ENCODE measurements at places on chromosomes 5 and 9.

GRCh38 chr5:142845402-142845921 lies 75.3 kb downstream of the ARHGAP26 start:
- DNase-seq, result no peak

GRCh38 chr9:546235-546634 lies 295.3 kb upstream of the DMRT1 start:
- DNase-seq, result no peak

DNA sequence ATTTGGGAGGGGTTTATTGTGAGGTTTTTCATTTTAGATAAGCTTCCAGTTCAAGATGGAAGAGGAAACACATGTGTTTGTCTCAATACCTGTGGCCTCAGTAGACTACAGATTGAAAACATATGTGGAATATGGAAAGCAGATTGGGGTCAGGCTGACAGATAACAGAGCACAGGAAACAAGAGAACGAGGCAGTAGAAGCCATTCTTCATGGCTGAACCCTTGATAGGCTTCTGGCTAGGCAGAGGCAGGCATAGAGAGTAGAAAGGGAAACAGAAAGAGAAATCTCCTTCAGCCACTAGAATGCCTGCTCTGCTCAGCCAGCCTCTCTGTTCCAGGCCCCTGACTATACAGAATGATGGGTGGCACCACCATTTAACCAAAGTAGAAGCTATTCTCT lies 152.5 kb downstream of the MUSK start:
- no peak for DNase-seq

DNA sequence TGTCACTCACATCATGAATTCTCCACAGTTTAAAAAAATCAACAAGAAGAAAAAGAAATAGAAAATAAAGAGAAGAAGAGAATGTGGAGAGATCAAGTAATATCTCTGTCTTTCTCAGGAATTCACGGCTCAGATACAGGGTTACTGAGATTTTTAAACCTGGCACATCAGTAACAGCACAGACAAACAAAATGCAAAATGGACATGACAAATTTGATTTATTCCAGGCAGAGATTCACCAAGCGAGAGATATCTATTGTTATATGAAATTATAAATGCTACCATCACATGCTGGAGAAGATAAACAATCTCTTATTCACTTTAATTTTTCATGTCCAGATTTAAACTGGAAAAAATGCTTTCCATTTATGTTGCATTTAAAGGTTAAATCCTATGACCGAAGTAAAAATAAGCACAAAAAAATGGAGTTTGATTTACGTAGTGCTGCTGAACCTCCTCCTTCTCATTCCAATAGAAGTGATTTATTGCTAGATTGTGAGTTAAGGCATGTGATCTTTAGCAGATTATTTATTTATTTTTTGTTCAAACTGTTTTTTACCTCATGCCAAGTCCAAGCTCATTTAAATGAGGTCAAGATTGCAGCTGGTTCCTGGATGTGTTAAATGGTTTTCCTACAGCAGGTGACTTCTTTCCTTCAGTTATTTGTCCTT lies 926.4 kb downstream of the MAT2B start:
- DNase-seq, result no peak

GRCh38 chr9:126327006-126327713 lies 531 bp downstream of the MVB12B start:
- DNase-seq, result peak; percentile 11
